Hypothalamus (tissue), 51 donors: ENCODE measurements at places on chromosomes 3 and 15.

- no peak for DNase-seq
These were observed 33.8 kb upstream of the GREM1 start for GRCh38 chr15:32683906-32684584.

- no peak for DNase-seq
These were observed 133.4 kb upstream of the SATB1 start for GRCh38 chr3:18558507-18558906.

DNA sequence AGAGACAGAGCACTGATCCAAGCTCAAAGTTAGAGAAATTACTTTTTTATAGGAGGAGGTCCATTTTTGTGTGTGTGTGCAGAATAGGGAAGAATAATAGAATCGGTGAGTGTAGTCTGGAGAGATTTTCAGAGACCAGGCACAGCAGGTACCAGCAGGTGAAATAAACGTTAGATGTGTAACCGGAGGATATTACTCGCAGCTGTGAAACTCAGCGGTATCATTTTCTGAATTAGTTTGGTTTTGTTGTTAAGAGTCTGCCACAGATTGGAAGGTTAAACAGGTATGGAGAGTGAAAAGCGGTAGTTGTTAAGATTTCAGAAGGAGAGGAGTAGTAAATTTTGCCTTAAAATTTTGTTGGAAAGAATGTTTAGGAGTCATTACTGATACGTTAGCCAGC, 69.9 kb downstream of the RGMA start:
- no peak for DNase-seq

GRCh38 chr3:151328298-151328995, 902 bp downstream of the P2RY13 start:
- DNase-seq = no peak

GRCh38 chr3:77025471-77025870, 14.4 kb upstream of the ROBO2 start:
- DNase-seq = no peak

- no peak for DNase-seq
These were observed 10.8 kb upstream of the FYCO1 start for GRCh38 chr3:46006238-46007032.

- no peak for DNase-seq
These were observed 53.1 kb upstream of the MAP4 start for GRCh38 chr3:48069339-48069738.
